ENCODE measurements at places on chromosomes 4 and X.
A peak's percentile ranks its signal among the peaks of the same experiment; 100 is the strongest.

GRCh38 chr4:40331101-40331745 lies 3.9 kb upstream of the CHRNA9 start:
- no peak for DNase-seq

DNA sequence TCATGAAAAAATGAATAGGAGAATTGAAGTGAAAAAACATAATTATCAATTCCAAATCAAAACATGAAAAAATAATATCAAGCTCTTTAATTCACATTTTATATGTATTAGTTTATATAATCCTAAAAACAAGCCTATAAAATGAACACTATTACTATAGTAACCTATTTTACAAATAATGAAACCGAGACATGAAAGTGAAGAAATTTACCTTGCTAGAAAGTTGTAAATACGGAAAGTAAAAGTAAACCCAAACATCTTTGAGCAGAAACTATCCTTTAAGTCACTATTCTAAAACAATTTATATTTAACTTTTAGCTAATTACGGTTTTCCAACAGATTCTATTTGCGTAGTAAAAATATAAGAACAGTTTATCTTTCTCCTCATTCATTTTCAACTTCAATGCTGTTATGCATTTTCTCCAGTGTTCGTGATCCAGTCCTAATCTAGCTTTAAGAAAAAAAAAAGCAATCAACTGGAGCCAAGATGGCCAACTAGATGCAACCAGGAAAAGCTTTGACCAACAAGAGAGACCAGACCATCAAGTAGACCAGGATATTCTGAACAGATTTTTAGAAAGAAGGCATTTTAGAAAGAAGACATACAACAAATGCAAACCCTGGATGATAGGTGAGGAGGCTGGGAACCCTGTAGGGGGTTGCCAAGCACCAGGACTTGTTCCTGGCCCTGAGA lies 67.0 kb downstream of the DDX53 start:
- DNase-seq, result no peak

GRCh38 chrX:13309631-13310030 lies 10.2 kb downstream of the ATXN3L start:
- DNase-seq, result no peak

- DNase-seq, result no peak
These were observed 84.1 kb downstream of the TNIP2 start for GRCh38 chr4:2672082-2672481.

- DNase-seq, result peak; percentile 49
These were observed 258.2 kb downstream of the PPP1R2C start for GRCh38 chrX:42519666-42520231.

DNA sequence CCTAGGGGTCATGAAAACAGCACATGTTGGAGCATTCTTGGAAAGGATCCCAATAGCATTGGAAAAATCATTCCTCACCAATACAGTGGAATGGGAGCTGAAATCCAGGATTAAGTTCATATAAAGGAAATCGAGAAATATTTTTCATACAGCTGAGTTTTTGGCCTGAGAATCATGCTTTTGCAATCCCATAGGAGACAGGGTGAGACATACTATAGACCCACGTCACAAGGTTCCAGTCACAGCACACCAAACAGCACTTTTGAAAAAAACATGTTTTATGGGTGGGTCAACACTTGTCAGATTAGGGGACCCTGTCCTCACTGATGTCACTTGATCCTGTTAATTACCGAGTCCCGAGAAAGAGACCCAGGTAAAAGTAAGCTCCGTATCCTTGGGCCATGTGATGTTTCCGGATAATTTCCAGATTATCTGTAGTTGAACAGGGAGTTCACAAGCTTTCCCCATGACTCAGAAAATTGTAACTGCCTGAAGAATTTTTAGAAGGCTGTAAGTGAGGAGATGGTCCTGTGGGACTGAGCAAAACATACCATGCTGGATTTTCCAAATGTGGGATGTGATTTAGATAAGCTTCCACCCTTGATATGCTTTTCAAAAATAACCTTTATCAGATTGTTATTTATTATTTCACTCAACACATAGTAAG lies 80.9 kb upstream of the TLR3 start:
- no peak for DNase-seq
